ENCODE measurements at places on chromosomes 7 and 10. TPM values are rescaled to one million over a fixed set of nuclear protein-coding genes. Genes with fewer than 3 reads are reported as not detected.

The C10orf67 gene
- 0.07 TPM for total RNA-seq

The NUTM2E gene
- 0.19 TPM for total RNA-seq

The ING3 gene
- total RNA-seq: 24.3 TPM

The ARHGAP19 gene
- total RNA-seq: 26.4 TPM

The HOXA9 gene
- total RNA-seq: not detected

The GPR158 gene
- not detected for total RNA-seq

- H3K27me3 ChIP-seq: no peaks in the 10 kb centered on the region
- DNase-seq: no peak
- H3K27ac ChIP-seq: no peak overlapping the region
- no peak overlapping the region for H3K4me3 ChIP-seq
These were observed 14.5 kb upstream of the GGCT start for GRCh38 chr7:30519122-30519521.

DNA sequence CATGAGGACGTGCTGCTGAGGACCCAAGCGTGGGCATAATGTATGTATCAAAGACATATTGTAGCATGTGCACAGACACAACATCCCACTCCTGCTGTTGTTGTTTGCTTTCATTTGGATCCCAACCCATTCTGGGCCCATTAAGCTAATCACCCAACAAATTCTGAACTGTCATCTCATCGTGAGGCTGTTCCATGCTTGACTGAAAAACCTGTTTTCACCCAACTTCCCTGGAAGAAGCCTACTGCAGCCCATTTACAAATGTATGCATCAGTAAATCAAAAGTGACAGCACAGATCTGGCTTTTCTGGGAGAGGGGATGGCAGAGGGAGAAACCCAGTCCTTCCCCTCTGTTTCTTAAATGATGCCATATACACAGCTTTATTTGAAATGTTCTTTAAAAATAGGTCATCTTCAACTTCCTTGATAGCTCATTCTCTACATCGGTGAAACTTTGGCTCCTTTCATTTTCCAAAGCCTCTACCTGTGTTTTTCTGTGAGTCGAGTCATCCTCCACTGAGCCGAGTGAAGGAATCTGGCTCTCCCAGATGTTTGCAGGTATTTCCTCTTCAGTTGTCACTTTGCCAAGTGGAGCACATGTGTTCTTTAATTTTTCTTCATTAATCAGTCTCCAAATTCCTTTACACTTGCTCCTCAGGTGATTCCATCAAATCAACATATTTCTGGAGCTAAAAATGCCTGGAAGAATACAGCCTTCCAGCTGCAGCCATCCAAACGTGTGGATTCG lies 151.8 kb downstream of the CHN2 start:
- H3K4me1 ChIP-seq: no peaks in the 10 kb centered on the region
- H3K4me3 ChIP-seq: no peak overlapping the region
- peaks cover 14% of the 10 kb centered on the region for H3K27me3 ChIP-seq
- H3K27ac ChIP-seq: no peak overlapping the region

GRCh38 chr7:48419401-48419800 lies 248.1 kb downstream of the ABCA13 start:
- no peaks in the 10 kb centered on the region for H3K4me1 ChIP-seq
- H3K27ac ChIP-seq: no peak overlapping the region
- DNase-seq: no peak
- H3K27me3 ChIP-seq: no peaks in the 10 kb centered on the region
- H3K4me3 ChIP-seq: no peak overlapping the region

DNA sequence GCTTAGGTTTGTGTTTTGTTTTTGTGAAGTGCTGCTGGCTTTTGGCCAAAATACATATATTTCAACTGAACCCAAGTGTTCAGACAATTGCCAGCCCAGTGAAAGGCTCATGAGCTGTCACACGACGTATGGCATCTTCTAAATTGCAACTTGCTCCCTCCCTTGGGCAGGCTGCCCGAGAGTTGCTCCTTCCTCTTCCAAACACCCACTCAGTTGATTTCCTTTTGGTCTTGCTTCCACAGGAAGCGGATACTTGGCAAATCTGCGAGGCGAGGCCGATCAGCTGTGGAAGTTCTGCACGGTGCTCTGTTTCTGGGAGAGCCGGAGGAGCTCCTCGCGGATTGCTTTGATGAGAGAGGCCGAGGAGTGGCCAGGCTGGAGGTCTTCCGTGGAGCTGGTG lies 39.6 kb upstream of the ATP6V0A4 start:
- H3K4me3 ChIP-seq: no peak overlapping the region
- H3K27ac ChIP-seq: no peak overlapping the region
- H3K27me3 ChIP-seq: peaks cover 13% of the 10 kb centered on the region
- H3K4me1 ChIP-seq: peaks cover 6% of the 10 kb centered on the region
- DNase-seq: no peak

DNA sequence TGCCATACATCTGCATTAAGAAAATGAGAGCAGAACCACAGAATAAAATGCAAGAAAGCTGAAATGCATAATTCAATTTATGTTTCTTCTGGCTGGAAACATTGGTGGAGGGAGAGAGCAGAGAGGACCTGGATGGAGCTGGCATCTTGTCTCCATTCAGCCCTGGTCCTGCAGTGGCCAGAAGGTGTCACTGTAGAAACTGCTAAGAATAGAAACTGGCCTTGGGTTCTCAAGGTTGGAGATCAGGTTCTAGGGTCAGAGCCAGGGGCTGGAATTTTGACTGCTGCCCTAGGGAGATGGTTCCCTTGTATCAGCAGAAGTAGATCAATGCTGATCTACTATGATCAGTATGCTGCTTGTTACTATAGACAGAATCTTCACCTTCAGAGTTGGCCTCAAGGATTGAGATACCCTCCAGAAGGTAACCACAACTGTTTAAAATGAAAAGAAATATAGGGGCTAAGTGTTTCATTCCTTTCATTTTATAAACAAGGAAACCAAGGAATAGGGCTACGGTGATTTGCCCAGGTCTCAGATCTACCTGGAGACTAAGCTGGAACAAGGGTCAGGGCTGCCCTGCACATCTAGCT lies 13.1 kb downstream of the TAS2R41 start:
- peak; percentile 66 for DNase-seq
- peaks cover 2% of the 10 kb centered on the region for H3K27me3 ChIP-seq
- H3K27ac ChIP-seq: no peak overlapping the region
- no peak overlapping the region for H3K4me3 ChIP-seq
- no peaks in the 10 kb centered on the region for H3K36me3 ChIP-seq

DNA sequence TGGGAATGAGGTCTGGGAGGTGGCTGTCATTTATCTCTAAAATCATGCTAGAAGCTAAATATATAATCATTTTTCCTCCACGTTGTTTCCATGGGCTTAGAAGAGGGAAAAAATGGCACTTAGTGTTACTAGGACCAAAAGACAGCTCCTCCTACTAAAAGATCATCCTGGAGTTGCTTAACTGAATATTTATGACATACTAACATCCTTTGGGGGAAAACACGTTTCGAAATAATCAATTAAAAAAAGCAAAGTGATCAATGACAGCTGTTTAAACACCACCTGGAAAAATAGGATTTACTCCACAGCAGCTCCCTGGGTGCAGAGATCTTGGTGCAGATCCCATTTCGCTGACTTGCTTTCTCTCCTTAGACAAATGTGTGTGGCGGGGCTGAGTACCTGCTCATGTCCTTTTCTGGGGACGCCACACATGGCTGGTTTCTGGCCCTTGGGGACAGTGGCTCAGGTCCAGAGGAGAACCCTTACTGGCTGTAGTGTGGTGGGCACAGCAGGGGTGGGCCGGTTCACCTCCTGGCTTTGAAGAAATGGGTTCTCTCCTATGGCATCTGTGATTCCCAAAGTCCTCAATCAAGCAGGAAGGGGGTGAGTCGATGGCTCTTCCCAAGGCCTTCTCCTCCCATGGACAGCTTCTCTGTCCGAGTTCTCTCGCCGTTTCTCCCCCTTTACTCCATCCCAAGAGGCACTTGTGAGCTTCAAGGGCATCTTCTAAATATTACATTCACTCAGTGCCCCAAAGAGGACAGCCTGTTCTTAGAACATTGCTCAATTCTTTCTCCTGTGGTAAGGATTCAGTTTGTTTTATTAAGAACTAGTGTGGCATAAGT lies 156.4 kb upstream of the KLF14 start:
- peak overlapping the region; percentile 74 for H3K27ac ChIP-seq
- H3K4me3 ChIP-seq: no peak overlapping the region

DNA sequence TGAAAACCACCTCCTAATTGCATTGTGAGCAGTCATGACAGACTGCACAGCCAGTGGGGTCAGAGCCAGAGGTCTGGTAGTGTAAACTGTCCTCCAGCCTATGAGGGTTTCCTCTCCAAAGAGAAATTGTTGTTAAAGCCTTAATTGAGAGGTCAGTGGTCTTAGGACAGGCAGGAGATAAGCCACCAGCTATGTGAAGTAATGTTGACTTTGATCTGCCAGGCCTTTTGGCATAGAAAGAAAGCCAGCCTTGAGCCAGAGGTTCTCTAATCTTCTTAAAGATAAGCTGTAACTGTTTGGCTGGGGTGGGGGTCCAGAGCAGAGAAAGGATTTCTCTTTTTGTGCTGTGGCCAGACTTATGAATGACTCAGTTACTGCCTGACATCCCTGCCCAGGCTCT lies 248.4 kb downstream of the WDR11 start:
- H3K27ac ChIP-seq: no peak overlapping the region
- H3K27me3 ChIP-seq: no peaks in the 10 kb centered on the region
- no peak for DNase-seq

DNA sequence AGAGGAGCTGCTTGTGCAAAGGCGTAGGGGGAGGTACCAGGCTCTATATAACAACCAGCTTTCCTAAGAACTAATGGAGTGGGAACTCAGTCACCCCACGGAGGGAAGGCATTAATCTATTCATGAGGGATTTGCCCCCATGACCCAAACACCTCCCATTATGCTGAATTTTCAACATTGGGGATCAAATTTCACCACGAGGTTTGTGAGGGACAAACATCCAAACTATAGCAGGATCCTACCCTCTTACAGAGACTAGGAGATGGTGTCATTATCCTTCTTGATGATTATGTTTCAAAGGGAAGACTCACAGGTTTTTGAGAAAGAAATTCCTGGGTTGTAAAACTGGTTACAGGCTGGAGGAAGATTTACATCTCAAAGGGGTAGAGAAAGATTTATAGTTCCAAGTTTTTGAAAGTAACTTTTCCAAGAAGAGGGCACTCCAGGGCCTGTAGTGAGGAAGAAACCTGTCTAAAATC lies 295.0 kb upstream of the DKK1 start:
- no peaks in the 10 kb centered on the region for H3K27me3 ChIP-seq
- no peak overlapping the region for H3K27ac ChIP-seq
- no peak overlapping the region for H3K4me3 ChIP-seq
- H3K36me3 ChIP-seq: no peaks in the 10 kb centered on the region

DNA sequence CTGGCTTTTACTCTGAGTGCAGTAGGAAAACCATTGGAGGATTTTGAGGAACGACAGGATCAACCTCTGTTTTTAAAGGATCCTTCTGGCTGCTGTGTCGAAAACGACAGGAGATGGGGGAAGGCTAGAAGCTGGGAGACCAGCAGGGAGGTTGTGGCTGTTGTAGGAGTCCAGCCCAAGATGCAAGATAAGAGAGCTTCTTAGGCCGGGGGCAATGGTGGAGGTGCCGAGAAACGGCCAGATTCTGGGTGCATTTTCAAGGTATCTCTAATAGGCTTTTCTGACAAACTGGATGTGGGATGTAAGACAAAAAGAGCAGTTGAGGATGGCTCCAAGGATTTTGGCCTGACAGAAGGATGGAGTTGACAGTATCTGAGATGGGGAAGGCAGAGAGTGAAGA lies 10.3 kb upstream of the PVRIG start:
- DNase-seq: no peak
- peak overlapping the region; percentile 86 for H3K27ac ChIP-seq
- peaks cover 51% of the 10 kb centered on the region for H3K4me1 ChIP-seq
- H3K4me3 ChIP-seq: peak overlapping the region; percentile 74

DNA sequence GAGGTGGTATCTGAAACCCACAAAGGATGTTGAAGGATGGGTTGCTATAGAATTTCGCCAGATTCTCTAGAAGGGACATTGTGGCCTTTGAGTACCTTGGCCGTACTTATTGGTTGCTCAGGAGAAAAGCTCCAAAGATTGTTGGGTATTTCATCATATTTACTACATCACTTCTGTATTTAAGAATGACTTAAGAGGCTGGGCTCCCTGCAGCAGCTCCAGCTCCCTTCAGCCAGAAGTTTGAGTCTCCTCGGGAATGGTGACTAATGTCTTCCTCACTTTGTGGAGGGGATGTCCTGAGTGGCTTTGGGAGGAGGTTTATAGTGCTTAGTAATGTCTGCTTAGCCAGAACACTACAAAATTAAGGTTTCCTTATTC lies 18.1 kb downstream of the MINDY4 start:
- no peak overlapping the region for H3K27ac ChIP-seq
- H3K4me1 ChIP-seq: peaks cover 2% of the 10 kb centered on the region
- DNase-seq: no peak

DNA sequence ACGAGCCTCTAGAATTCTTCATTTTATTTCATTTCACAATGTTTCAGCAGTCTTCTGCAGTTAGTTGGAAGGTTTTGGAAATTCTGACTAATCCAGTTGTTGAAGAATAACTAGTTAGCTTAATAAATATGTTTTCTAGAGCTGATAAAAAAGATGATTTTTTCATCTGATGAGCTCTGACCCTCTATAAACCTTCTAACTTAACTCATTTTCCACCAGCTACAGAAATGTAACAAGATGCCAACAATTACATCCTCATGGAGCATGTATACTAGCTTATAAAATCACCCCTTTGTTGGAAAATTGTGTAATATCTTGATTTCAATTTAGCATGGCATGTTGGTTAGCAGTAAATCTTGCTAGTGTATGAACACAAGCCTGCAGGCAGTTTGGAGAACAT lies 33.1 kb downstream of the KAT6B start:
- H3K4me1 ChIP-seq: peaks cover 9% of the 10 kb centered on the region
- H3K4me3 ChIP-seq: no peak overlapping the region
- no peak for DNase-seq
- no peaks in the 10 kb centered on the region for H3K27me3 ChIP-seq
- no peak overlapping the region for H3K27ac ChIP-seq

DNA sequence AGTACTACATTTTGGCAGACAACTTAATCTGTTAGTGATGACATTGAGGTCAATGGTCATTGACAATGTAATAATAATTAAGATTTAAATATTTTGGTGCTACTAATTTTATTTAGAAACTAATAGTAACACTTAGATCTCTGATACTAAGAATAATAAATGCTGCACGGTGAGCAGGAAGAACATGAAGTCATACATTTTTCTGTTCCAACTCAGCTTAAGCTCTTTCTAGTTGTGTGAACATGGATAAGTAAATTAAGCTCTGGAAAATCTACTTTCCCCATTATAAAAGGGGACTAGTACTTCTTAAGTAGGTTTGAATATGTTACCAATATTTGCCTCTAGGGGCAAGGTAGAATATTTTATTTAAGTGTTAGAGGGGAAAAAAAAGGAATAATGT lies 65.9 kb upstream of the MEOX2 start:
- H3K4me3 ChIP-seq: no peak overlapping the region
- H3K27me3 ChIP-seq: no peaks in the 10 kb centered on the region
- no peaks in the 10 kb centered on the region for H3K36me3 ChIP-seq
- no peaks in the 10 kb centered on the region for H3K4me1 ChIP-seq
- no peak for DNase-seq

DNA sequence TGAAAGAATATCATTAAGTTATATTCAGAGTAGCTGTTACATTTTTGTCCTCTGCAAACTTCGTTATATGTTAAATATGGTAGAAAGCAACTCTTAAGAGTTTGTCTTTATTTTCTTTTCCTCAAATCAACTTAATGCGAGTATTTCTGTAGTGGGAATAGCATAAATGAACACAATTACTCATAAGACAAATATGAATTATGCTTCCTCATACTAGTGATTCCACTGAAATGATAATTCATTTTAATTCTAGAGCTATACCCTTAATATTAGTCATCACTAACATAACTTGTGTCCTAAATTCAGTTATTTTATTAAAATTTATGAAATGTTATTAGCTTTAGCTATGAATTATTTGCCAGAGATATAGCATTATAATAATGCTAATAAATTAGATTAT lies 820.6 kb upstream of the KCND2 start:
- H3K4me3 ChIP-seq: no peak overlapping the region
- no peak for DNase-seq
- H3K27ac ChIP-seq: no peak overlapping the region
- H3K36me3 ChIP-seq: no peaks in the 10 kb centered on the region

Measured in activated CD4-positive, alpha-beta T cell treated with anti-CD3 and anti-CD28 coated beads, Interleukin-2, amount 10 ng/mL, durations not matched to agents 24 days and 14 days (primary cell).